ENCODE measurements at places on chromosomes 4 and X. TPM values are rescaled to one million over a fixed set of nuclear protein-coding genes. Genes with fewer than 3 reads are reported as not detected.

DNA sequence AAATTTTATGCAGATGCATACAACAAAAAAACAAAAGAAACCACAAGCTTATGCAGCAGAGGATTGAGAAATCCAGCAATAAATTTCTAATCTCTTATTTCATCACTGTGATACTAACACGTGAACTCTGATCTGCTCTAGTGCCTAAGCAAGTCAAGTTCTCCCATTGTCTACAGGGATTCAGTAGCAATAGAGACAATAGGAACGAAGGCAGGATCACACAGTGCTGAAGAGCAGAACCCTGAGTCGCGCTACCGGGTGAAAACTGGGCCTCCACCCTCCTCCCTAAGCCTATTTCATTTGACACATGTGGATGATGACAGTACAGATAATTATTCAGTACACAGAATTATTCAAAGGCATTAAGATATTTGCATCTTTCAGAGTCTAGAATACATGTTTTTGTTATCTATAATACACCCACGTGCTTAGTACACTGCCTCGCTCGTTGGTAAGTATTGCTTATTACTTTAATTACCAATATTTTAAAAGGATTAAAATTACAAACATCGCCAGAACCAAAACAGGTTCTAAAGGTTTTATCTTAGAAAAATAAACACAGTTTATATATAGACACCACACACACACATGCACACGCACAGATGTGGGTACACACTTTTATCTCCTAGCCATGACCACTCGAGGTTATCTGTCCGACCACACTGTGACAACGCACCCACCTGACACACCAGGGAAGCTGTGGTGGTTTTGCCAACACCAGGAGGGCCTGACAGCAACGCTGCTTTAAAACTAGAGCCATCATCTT, 60.1 kb downstream of the RFC1 start:
- no peak for DNase-seq

DNA sequence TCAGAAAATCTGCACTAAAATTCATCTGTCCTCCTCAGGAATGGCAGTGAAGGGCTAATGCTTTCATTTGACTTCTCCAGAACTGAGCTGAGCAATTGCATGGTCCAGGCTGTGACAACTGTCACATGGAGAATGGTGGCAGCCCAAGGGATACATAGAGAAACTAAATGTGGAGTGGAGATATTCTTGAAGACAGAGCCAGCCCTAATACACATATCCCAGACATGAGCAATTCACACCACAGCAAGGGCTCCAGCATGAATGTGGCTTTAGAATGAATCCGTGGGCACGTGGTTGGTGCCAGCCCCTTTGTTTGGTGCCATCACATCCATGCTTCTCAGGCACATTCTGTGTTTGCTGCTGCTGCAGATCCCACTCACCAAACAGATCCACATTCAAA, 121.6 kb upstream of the MXRA5 start:
- no peak for DNase-seq

- DNase-seq: no peak
Observed at GRCh38 chrX:362351-362750, 24.4 kb downstream of the PPP2R3B start.

- DNase-seq: no peak
Observed at GRCh38 chr4:178196751-178197374, 754.6 kb upstream of the AGA start.

GRCh38 chr4:2127609-2128332, 68.6 kb downstream of the NAT8L start:
- DNase-seq: no peak

- DNase-seq: no peak
Observed at GRCh38 chr4:105594099-105595010, 41.9 kb downstream of the ARHGEF38 start.

DNA sequence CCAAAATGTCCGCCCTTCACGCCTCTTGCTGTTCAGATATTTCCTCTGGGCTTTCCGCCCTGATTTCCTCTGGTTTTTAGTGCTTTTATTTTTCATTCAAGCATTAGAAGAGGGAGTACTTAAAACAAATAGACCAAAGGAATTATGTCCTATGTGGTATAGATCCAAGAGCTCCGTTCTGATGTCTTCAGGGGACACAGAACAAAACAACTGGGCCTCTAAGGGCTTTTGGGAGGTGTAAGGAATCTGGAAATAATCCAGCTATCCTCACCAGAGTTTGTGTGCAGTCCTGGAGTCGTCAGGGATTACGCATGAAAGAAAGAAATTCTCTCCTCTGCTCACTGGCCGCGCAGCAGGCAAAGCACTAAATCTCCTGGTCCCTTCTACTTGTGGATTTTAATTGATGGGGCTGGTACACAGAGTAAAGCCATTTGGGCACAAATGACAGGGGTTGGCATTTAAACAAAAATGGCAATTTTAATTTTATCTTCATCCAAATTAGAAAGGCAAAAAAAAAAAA, 999.2 kb downstream of the ADGRL3 start:
- DNase-seq: no peak

Gene UGT2A3
- not detected for polyA plus RNA-seq

Gene SCRG1
- 5.5 TPM for polyA plus RNA-seq

Gene PDE6B
- polyA plus RNA-seq: 13.0 TPM

Gene FGF16
- polyA plus RNA-seq: 3.9 TPM

Gene SMIM10L2A
- polyA plus RNA-seq: 2.3 TPM

Gene RPA4
- not detected for polyA plus RNA-seq

Measured in muscle of arm (tissue), 14 donors.